ENCODE measurements at places on chromosomes 7 and 10. TPM values are rescaled to one million over a fixed set of nuclear protein-coding genes. Genes with fewer than 3 reads are reported as not detected.
A peak's percentile ranks its signal among the peaks of the same experiment; 100 is the strongest.

DNA sequence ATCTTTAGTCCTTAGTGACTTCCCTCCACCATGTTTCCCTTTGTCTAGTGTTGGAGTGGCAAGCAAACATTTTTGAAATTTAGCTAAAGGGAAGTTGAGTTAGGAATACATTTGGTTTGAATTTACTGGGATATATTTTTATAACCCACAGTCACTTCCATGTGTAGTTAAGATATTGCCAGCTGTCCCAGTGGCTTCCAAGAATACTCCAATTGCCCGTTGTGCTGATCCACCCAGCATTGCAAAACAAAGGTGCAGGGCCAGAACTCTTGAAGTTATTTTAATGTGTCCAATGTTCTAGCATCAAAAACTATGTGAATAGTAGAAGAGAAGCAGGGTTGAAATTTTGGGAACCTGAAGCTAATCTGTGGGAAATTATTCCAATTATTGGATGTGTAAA lies 2.5 kb upstream of the P4HA1 start:
- H3K4me1 ChIP-seq: peaks cover 17% of the 10 kb centered on the region
- H3K4me3 ChIP-seq: no peak overlapping the region
- H3K27me3 ChIP-seq: no peaks in the 10 kb centered on the region

DNA sequence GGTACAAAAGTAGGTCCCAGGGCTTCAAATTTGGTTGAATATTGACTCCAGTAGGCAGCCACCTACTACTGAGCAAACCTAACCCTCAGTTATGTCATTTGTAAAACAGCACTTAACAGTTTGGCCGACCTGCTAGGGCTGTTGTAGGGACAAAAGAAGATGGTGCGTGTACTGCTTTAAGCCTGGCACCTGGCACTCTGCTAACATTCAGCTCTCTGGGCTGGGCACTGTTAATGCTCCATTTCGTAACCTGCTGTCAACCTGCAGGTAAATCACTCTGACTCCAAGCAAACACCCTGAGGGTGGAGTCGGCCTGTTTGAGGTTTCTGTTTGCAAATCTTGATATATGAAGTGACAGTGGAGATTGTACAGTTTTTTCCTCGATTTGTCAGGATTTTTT lies 7.2 kb downstream of the ZKSCAN1 start:
- H3K27ac ChIP-seq: no peak overlapping the region
- no peak for DNase-seq
- H3K4me3 ChIP-seq: no peak overlapping the region
- peaks cover 4% of the 10 kb centered on the region for H3K36me3 ChIP-seq

- H3K27ac ChIP-seq: no peak overlapping the region
- DNase-seq: no peak
- no peaks in the 10 kb centered on the region for H3K27me3 ChIP-seq
- peaks cover 20% of the 10 kb centered on the region for H3K4me1 ChIP-seq
- no peaks in the 10 kb centered on the region for H3K36me3 ChIP-seq
- H3K4me3 ChIP-seq: no peak overlapping the region
Measured at GRCh38 chr10:13790196-13790595, 203.4 kb downstream of the PRPF18 start.

DNA sequence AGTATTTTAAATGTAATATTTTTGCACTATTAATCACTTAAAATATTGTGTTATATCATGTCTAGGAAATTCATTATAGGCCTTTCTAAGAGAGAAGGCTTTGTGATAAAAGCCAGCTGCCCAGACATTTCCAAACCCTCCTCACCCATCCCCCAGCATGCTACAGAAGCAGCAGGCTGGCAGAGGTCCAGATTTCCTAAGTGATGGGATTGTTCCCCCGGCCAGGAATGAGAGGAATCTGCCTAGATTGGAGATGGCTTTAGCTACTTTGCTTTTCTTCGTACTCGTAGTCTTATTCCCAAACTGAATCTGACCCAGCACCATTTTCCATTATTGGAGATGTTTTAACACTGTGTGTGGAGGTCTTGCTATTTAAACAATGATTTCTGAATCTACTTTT lies 29.4 kb downstream of the CDK14 start:
- H3K4me3 ChIP-seq: no peak overlapping the region
- H3K27me3 ChIP-seq: peaks cover 17% of the 10 kb centered on the region
- H3K27ac ChIP-seq: no peak overlapping the region
- no peaks in the 10 kb centered on the region for H3K36me3 ChIP-seq

- H3K27ac ChIP-seq: no peak overlapping the region
- H3K4me1 ChIP-seq: peaks cover 44% of the 10 kb centered on the region
- DNase-seq: no peak
- H3K27me3 ChIP-seq: no peaks in the 10 kb centered on the region
- no peaks in the 10 kb centered on the region for H3K36me3 ChIP-seq
- H3K4me3 ChIP-seq: no peak overlapping the region
Measured at GRCh38 chr10:96858706-96859050, 26.6 kb downstream of the LCOR start.

GRCh38 chr10:14705548-14706230 lies 69.0 kb downstream of the FAM107B start:
- DNase-seq: no peak
- H3K27ac ChIP-seq: no peak overlapping the region
- peaks cover 2% of the 10 kb centered on the region for H3K4me1 ChIP-seq
- no peak overlapping the region for H3K4me3 ChIP-seq
- H3K27me3 ChIP-seq: peaks cover 5% of the 10 kb centered on the region

DNA sequence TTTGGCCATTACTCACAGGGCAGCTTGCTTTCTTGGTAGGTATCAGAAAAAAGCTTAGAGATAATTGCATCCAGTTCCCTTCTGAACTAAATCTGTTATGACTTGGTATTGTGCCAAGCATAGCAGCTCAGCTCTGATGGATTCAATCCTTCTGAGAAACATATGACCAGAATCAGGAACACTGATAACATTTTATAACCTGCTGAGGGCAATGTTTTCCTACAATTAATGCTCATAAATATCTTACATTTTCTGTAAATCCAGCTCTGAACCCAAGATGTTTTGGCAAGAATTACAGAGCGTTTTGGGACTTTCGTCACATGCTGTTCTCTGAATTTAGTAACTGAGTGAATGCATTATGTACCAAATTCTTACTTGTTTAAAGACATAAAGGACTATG lies 167.8 kb downstream of the KIF20B start:
- DNase-seq: no peak
- no peaks in the 10 kb centered on the region for H3K4me1 ChIP-seq
- no peaks in the 10 kb centered on the region for H3K36me3 ChIP-seq
- H3K27me3 ChIP-seq: peaks cover 38% of the 10 kb centered on the region
- H3K4me3 ChIP-seq: no peak overlapping the region

GRCh38 chr10:32972929-32973328 lies 14.9 kb upstream of the ITGB1 start:
- peaks cover 9% of the 10 kb centered on the region for H3K4me1 ChIP-seq
- H3K4me3 ChIP-seq: no peak overlapping the region
- H3K27me3 ChIP-seq: no peaks in the 10 kb centered on the region

- no peak for DNase-seq
- H3K27me3 ChIP-seq: no peaks in the 10 kb centered on the region
- no peak overlapping the region for H3K4me3 ChIP-seq
- peaks cover 2% of the 10 kb centered on the region for H3K36me3 ChIP-seq
- H3K4me1 ChIP-seq: peaks cover 16% of the 10 kb centered on the region
Measured at GRCh38 chr10:103038570-103038969, 120.5 kb downstream of the CNNM2 start.

DNA sequence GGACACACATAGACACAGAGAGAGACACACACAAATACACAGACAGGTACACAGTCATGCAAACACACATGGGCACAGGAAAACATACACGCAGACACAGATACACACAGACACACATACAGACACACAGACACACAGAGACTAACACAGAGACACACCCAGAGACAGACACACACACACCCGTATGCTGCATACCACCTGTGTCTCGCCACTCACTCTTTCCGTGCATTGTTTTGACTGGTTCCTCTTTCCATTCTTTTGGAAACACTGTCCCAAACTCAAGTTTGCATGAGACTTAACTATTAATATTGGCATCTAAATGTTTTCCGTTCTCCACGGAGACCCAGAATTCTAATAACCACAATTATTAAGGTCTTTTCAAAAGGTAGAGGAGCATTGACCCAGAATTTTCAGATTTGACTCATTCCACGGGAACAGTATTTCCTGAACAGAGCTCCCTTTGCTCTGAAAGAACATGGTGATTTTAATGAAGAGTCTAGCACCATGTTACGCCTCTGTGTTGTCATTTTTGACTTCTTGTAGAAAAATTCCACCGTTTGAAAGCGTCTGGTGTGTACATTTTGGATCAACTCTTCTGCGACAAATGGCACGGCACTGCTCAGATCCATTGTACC lies 141.2 kb upstream of the RNF32 start:
- H3K4me3 ChIP-seq: no peak overlapping the region
- no peak overlapping the region for H3K27ac ChIP-seq
- H3K36me3 ChIP-seq: no peaks in the 10 kb centered on the region
- no peaks in the 10 kb centered on the region for H3K4me1 ChIP-seq
- no peak for DNase-seq

DNA sequence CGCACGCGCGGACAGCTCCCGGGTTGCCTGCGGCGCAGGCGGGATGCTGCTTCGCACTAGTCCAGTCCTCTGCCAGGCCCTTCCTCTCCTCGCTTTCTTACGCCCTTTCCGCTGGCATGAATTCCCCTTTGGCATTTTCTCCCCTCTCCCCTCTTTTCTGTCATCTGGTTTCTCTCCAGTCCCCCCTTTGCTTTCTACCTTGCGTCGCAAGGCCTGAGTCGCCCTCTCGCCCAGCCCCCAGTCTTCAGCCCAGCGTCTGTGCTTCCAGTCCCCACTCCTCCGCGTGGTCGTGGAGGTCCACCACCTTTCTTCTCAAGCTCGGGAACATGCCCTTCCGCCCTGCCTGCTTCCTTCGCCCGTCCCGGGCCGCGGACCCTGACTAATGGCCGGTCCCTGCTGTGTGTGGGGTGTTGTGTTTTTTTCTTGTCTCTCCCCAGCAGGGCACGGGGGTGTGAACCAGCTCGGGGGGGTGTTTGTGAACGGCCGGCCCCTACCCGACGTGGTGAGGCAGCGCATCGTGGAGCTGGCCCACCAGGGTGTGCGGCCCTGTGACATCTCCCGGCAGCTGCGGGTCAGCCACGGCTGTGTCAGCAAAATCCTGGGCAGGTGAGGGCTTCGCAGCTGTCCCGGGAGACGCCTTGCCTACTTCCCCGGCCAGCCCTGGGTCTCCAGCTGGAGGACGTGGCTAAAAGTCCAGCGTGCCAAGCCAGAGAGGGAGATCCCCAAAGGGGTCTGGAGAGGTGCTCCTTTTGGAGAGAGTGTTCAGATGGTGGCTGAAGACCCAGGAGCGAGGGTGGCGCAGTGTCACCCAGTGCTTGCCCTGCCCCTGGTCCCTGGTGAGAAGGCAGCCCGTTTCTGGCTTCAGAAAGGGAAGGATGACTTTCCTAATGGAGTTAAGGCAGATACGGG lies 4.2 kb downstream of the PAX2 start:
- peaks cover 13% of the 10 kb centered on the region for H3K36me3 ChIP-seq
- peaks cover 21% of the 10 kb centered on the region for H3K4me1 ChIP-seq
- no peak for DNase-seq
- H3K27ac ChIP-seq: peak overlapping the region; percentile 65
- peaks cover 81% of the 10 kb centered on the region for H3K27me3 ChIP-seq
- H3K4me3 ChIP-seq: peak overlapping the region; percentile 81

DNA sequence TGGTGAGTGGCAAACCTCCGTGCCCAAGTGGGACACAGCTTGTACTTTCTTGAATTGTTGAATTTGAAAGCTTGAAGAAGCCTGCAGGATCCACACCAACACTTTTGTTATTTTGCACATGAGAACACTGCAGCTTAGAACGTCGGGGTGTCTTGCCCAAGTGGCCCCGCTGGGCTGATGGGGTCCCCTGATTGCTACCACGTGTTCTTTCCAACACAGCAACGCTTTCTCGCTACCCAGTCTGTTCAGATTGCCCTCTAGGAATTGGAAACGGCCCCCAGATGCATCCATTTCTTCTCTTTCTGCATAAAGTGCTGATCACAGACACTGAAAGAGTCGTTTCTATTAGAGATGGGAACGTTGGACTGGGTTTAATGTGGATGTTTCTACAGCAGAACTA lies 268.5 kb downstream of the ADARB2 start:
- H3K27ac ChIP-seq: no peak overlapping the region
- DNase-seq: no peak
- H3K36me3 ChIP-seq: no peaks in the 10 kb centered on the region
- no peaks in the 10 kb centered on the region for H3K4me1 ChIP-seq

- no peak overlapping the region for H3K27ac ChIP-seq
- no peak overlapping the region for H3K4me3 ChIP-seq
- H3K4me1 ChIP-seq: no peaks in the 10 kb centered on the region
- no peak for DNase-seq
- peaks cover 17% of the 10 kb centered on the region for H3K27me3 ChIP-seq
Measured at GRCh38 chr10:1141701-1142100, 85.5 kb downstream of the WDR37 start.

GRCh38 chr10:104127411-104127810 lies 5.4 kb downstream of the SFR1 start:
- no peak for DNase-seq
- no peak overlapping the region for H3K27ac ChIP-seq
- H3K36me3 ChIP-seq: no peaks in the 10 kb centered on the region

- no peak overlapping the region for H3K4me3 ChIP-seq
- H3K27ac ChIP-seq: no peak overlapping the region
- H3K27me3 ChIP-seq: no peaks in the 10 kb centered on the region
- H3K4me1 ChIP-seq: peaks cover 28% of the 10 kb centered on the region
- DNase-seq: no peak
Measured at GRCh38 chr10:21584834-21585530, 51.0 kb downstream of the MLLT10 start.

DNA sequence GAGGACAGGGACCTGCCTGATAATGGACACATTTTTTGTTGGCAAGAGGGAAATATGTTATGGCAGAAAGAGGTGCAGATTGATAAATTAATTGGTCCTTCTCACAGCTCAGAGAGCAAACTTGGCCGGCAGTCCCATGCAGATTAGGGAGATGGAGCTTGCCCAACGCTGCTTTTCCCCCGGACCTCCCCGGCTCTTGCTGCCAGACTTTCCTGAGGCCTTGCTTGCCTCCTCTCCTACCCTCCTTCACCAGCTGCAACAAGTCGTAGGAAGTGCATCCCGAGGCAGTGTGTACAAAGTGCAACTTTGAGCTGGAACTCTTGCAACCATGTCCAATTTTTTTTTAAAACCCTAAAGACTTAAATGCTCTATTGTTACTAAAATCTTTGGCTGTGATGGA lies 215.5 kb downstream of the LRMDA start:
- H3K4me3 ChIP-seq: no peak overlapping the region
- no peaks in the 10 kb centered on the region for H3K36me3 ChIP-seq
- DNase-seq: no peak
- no peaks in the 10 kb centered on the region for H3K27me3 ChIP-seq
- H3K4me1 ChIP-seq: no peaks in the 10 kb centered on the region

DNA sequence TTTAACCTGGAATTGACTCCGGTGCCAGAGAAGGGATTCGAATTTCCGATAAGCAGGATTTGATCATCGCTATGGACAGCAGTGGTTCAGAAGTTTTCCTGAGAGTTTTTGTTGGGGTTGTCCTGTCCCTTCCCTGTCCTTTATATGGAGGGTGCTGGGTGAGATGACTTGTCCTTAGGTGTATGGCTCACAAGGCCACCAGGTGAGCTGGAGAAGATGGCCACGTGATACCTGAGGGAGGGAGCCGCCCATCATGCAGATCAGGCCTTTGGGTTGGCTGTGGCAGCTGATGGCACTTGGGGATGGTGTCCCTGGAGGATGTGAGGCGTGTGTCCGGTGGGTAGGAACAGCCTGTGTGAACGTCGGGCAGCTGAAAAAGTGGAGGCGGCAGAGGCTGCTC lies 187.7 kb downstream of the PTPN20 start:
- no peak overlapping the region for H3K4me3 ChIP-seq

Gene HOXA1
- total RNA-seq: 0.60 TPM

Gene ANLN
- total RNA-seq: 0.39 TPM

Gene TRIM50
- total RNA-seq: not detected

Gene C10orf71
- not detected for total RNA-seq

Gene ICA1
- total RNA-seq: 12.8 TPM

Gene IKZF1
- 323 TPM for total RNA-seq

Gene ADGRA1
- total RNA-seq: not detected

Gene METTL27
- 0.73 TPM for total RNA-seq

Gene COL28A1
- 0.10 TPM for total RNA-seq

Gene CYP2C18
- total RNA-seq: not detected

Gene SAP25
- total RNA-seq: 33.1 TPM

Gene ANKRD26
- 5.3 TPM for total RNA-seq

Gene ABCB4
- 0.87 TPM for total RNA-seq

Measured in T-helper 17 cell (primary cell).